Prostate gland (tissue), 2 donors: ENCODE measurements at places on chromosomes 7 and 10.

DNA sequence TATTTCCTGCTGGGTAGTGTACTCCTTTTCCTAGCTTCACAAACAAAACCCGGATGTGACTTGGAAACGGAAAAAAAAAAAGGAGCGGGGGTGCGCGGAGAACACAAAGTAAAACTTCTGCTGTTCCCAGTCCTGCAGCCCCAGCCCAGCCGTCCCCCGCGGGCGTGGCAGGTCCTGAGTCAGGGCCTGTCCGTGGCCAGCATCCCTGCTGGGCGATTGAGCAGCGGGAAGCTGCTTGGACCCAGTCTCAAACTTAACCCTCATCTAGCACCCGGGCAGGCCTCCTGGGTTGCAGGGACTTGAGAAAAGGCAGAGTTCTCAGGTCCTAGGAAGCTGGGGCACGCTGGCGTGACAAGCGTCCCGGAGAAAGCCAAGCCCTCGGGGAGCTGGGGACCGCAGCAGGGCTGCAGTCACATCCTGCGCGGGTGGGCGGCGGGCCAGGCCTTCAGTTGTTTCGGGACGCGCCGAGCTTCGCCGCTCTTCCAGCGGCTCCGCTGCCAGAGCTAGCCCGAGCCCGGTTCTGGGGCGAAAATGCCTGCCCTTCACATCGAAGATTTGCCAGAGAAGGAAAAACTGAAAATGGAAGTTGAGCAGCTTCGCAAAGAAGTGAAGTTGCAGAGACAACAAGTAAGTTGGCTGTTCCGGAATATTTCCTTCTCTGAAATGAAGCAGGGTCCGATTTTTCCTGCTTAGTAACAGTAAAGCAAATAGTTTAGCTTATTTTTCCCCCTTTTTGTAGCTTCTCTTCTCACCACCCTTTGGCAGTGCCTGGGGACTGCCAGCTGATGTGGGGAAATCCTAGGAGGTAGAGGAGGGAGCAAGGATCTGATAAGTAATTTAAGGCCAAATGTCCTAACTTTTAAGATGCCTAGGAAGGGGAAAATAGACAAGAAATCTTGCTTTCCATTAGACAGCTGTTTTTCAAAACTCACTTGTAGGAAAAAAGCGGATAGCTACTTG lies at the start of gene GNG11:
Gene GNG11, plus strand, starts transcription at position 129 of the 960 bp plus-strand sequence. Its CDS starts 403 bp downstream, at position 532.
- H3K27ac ChIP-seq, result peak within 1 kb of the TSS; percentile 74
- no peaks in the 10 kb centered on the region for H3K4me1 ChIP-seq
- no peaks in the 10 kb centered on the region for H3K36me3 ChIP-seq
- peak within 1 kb of the TSS; percentile 40 for H3K4me3 ChIP-seq
- peak; percentile 55 for DNase-seq

DNA sequence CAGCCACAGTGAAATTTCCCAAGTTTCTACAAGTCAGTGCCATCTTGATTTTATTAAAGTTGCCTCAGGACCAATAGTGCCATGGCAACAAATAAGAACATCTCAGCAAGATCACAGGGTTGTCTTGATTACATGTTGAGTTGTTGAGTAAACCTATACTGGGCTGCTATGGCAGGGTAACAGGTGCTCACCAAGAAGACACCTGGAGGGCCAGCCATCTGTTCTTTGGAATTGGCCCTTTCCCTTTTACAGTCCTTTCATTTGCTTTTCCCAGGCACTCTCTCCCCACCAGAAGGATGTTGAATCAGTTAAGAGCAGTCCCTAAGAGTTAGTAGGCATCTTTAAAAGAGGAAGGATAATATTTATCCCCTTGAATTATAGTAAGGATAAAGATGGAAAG lies 582.0 kb downstream of the TNS3 start:
- no peaks in the 10 kb centered on the region for H3K27me3 ChIP-seq
- H3K27ac ChIP-seq, result no peak overlapping the region
- DNase-seq, result no peak
- H3K36me3 ChIP-seq, result no peaks in the 10 kb centered on the region
- no peaks in the 10 kb centered on the region for H3K4me1 ChIP-seq

- no peaks in the 10 kb centered on the region for H3K36me3 ChIP-seq
- H3K27me3 ChIP-seq, result no peaks in the 10 kb centered on the region
- no peak for DNase-seq
Measured at GRCh38 chr10:32386623-32387260, 39.8 kb upstream of the EPC1 start.

GRCh38 chr7:97187067-97187466 lies 69.6 kb downstream of the SDHAF3 start:
- no peaks in the 10 kb centered on the region for H3K4me1 ChIP-seq
- no peaks in the 10 kb centered on the region for H3K36me3 ChIP-seq

DNA sequence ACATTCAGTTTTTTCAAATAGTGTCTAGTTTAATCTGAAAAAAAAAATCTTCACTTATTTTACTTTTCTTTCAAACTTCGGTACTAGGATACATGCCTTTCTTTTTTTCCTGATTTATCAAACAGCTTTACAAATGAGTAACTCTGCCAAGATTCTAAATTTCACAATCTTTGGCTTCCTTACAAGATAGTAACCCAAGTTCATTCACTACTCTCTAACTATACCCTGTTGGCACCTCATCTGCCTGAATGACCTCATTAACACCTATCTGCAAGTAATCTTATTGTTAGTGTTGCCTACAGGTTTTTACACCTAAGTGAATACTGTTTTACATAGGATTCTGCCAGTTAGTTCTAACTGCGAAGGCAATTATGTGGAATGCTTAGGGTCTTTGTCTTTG lies 159.8 kb downstream of the FOXP2 start:
- no peak overlapping the region for H3K4me3 ChIP-seq
- H3K27ac ChIP-seq, result no peak overlapping the region
- no peaks in the 10 kb centered on the region for H3K36me3 ChIP-seq
- H3K27me3 ChIP-seq, result no peaks in the 10 kb centered on the region

GRCh38 chr10:61635932-61636331 lies 26.8 kb upstream of the CABCOCO1 start:
- no peak for DNase-seq
- no peaks in the 10 kb centered on the region for H3K4me1 ChIP-seq
- no peaks in the 10 kb centered on the region for H3K27me3 ChIP-seq
- no peak overlapping the region for H3K27ac ChIP-seq
- H3K4me3 ChIP-seq, result no peak overlapping the region
- H3K36me3 ChIP-seq, result no peaks in the 10 kb centered on the region

- no peaks in the 10 kb centered on the region for H3K36me3 ChIP-seq
- H3K27ac ChIP-seq, result no peak overlapping the region
- DNase-seq, result no peak
Measured at GRCh38 chr10:122780391-122780790, 65.3 kb downstream of the CUZD1 start.

DNA sequence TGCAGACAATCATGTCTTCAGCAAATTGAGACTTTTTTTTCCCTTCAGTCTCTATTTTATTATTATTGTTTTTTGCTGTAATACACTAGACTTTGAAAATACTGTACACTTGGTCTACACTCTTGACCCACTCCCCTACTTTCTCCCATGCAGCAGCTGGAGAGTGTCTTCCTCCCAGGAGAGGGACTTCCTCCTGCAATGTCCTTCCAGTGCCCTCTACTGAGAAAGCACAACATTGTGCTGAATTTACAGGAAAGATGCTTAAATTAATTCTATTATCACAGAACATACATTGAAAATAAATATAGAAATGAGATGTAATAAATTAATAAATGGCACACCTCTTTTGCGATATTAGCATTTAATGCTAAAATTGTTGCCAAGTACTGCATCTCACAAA lies 411.3 kb downstream of the CCSER2 start:
- DNase-seq, result no peak
- H3K36me3 ChIP-seq, result no peaks in the 10 kb centered on the region
- H3K4me1 ChIP-seq, result no peaks in the 10 kb centered on the region
- H3K27ac ChIP-seq, result no peak overlapping the region
- H3K4me3 ChIP-seq, result no peak overlapping the region
- no peaks in the 10 kb centered on the region for H3K27me3 ChIP-seq

DNA sequence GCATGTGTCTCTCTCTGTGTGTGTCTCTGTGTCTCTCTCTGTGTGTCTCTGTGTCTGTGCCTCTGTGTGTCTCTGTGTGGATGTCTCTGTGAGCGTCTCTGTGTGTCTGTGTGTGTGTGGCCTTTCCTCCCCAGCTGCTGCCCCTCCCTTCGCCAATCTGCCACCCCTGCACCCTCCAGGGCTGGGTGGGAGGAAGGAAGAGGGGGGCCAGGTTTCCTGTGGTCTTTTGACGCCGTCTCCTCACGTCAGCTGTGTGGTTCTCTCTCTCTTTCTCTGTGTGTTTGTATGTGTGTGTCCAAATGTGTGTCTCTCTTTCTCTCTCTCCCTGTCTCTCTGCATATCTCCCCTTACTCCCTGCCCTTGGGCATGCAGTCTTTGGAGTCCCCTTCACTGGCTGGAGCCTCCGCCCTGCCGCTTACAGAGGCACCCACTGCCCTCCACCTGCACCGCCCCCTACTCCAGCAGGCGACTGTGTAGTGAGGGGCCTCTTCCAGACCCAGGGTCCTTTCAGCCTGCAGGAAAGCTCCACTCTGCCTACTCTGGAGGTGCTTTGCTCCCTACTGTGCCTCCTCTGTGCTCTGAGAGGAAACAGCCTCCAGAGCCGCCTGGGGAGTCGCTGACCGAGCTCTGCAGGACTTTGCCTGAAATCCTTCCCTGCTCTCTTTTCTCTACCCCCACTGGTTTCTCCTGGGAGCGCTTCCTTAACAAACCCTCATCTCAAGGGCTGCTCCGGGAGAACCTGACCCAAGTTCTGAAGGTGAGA lies 44.2 kb upstream of the C10orf71 start:
- H3K27ac ChIP-seq, result no peak overlapping the region
- DNase-seq, result no peak
- H3K27me3 ChIP-seq, result no peaks in the 10 kb centered on the region
- no peaks in the 10 kb centered on the region for H3K4me1 ChIP-seq

DNA sequence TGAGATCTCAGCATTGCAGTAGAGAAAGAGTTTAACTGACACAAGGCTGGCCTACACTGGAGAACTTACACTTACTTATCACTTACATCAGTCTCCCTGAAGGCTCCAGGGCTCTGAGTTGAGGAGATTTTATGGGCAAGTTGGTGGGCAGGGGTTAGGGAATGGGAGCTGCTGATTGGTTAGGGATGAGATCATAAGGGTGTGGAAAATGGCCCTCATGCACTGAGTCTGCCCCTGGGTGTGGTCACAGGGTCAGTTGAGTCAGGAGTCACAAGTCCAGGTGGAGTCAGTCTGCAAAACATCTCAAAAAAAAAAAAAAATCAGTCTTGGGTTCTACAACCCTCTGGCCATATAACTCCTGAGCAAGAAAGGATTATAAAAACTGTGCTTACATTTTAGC lies 60.5 kb downstream of the PPP1R17 start:
- no peak for DNase-seq
- no peaks in the 10 kb centered on the region for H3K27me3 ChIP-seq
- no peaks in the 10 kb centered on the region for H3K36me3 ChIP-seq
- H3K27ac ChIP-seq, result no peak overlapping the region

DNA sequence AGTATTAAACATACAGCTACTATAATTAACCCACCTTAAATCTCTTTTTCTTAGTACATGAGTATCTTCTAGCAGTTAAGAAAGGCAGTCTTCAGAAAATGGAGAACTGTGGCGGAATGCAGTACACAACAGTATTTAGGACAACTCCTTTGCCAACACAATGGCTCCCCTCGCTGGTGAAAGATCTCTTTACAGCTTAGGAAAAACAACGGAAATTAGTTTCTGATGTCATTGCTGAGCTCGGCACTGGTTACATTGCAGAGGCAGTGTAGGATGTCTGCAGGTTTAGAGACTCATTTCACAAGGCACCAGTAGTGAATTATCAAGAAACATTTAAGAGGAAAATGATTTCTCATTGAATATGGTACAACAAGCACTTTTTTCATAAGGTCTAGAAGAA lies 43.4 kb downstream of the GLRX3 start:
- H3K4me1 ChIP-seq, result no peaks in the 10 kb centered on the region
- DNase-seq, result no peak

DNA sequence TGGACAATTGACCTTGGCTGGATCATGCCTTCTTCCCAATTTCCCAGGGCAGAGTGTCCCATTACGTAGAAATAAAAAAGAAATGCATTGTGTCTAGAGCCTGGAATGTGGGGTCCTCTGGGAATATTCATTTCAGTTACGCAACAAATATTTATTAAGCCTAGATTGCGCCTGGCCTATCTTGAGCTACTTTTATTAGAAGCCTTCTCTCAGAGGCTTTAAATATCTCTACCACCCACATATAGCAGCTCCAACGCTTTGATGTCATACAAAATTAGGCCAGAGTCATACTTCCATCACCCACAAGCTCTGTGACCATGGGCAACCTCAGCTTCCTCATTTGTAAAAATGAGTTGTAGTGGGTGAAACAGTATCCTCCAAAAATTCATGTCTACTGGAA lies 24.9 kb upstream of the CARD11 start:
- no peak overlapping the region for H3K27ac ChIP-seq
- H3K4me3 ChIP-seq, result no peak overlapping the region
- H3K36me3 ChIP-seq, result no peaks in the 10 kb centered on the region
- no peaks in the 10 kb centered on the region for H3K4me1 ChIP-seq

DNA sequence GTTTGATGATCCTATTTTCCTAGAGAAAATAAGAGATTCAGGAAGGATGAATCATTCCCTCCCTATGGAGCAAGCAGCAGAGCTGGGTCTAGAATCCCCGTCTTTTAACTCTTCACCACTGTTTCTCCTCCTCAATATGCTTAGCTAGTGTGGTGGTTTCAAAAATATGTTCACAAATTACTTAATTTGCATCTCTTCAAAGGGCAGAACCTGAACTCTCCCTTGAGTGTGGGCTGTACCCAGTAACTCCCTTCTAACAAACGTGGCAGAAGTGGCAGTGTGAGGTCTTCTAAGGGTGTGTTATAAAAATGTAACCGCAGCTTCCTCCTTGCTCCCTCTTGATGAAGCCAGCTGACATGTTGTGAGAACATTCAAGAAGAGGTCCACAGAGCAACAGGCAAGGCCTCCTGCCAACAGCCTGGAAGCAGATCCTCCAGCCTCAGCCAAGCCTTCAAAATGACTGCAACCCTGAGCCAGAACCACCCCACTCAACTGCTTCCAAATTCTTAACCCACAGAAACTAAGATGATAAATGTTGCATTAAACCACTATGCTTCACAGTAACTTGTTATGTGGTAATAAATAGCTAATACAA lies 36.6 kb downstream of the SRPK2 start:
- H3K4me1 ChIP-seq, result peaks cover 5% of the 10 kb centered on the region
- peak; percentile 46 for DNase-seq
- no peak overlapping the region for H3K4me3 ChIP-seq
- H3K27ac ChIP-seq, result no peak overlapping the region
- H3K36me3 ChIP-seq, result no peaks in the 10 kb centered on the region
